Endothelial cell of umbilical vein (primary cell): ENCODE measurements at places on chromosomes 7 and 10. TPM values are rescaled to one million over a fixed set of nuclear protein-coding genes. Genes with fewer than 3 reads are reported as not detected.

- DNase-seq = no peak
Observed at GRCh38 chr10:116692225-116692624, 50.1 kb downstream of the HSPA12A start.

DNA sequence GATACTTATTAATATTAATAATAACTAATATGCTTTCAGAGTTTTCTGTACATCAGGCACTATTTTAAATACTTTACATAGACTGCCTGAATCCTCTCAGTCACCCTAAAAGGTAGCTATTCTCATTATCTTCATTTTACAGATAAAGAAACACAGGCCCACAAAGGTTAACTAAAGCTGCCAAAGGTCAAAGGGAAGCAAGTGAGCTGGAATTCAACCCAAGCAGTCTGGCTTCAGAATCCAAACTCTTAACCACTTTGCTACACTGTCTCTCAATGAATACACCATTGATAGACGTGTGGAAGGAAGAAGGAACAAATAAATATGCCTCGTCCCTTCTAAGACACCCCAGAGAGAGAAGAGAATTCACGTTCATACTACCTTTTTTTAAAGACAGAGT, 52.0 kb downstream of the GFRA1 start:
- no peak for DNase-seq

- DNase-seq = no peak
Observed at GRCh38 chr10:100020886-100021253, 11.1 kb upstream of the DNMBP start.

DNA sequence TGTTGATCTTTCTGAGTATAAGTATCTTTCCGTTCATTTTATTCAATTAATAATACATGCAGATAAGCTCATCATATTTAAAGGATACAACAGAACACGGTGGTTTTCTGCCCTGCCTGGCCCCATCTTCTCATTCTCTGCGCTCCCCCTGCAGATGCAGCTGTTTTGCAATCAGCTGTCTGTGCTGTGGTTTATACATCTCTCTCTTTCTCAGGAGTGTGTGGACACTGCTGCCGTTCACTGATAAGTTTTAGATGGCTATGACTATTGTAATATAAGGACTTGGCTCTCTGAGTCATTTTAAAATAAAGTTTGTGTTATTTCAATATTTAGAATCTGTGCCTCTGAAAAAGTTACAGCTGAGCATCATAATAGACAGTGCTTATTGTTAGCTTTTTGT, 54.5 kb downstream of the CUL1 start:
- DNase-seq = no peak

- peak; percentile 80 for DNase-seq
Observed at GRCh38 chr10:89414146-89414878, at the start of gene IFIT5. TSS of gene IFIT5 (plus strand) at chr10:89414568. CDS start at chr10:89414799, 231 bp downstream.

Gene GNGT1
- total RNA-seq = not detected in 2 replicates

GRCh38 chr7:36299223-36299774, 90.4 kb upstream of the ANLN start:
- DNase-seq = no peak

Gene HOGA1
- total RNA-seq = 0.46 and 0.91 TPM in 2 replicates

DNA sequence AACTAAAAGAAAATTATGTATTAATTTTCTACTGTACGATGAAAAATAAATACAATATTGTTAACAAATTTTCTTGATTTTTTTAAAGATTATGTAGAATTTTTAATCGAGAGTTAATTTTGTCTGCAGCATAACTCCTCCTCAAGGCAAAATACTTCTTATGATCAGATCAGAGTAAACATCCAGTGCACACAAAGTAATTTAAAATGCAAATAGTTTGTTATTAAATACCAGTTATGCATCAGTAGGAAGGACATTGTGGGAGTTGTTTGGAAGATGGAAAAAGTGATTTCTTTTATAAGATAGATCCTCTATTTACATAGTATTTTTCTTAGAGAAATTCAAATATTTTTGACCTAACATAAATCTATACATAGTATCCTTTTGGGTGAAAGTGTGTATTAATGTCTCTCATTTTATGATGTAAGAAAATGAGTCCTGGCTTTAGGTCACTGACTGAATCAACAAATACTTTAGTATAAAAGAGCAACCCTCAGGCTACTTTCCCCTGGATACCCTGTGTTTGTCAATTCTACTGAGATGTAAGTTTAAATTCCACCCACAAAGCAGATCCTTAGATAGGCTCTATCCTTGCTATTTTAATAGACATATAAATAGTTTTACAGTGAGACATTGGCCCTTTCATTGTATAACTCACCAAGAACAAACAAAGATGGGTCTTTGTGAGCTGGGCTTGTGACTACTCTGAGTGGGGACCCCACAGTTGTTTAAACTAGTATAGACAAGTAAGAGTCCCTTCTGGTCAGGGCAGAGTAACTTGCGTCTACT, 1133.7 kb downstream of the GATA3 start:
- no peak for DNase-seq

Gene OPALIN
- total RNA-seq = not detected in 2 replicates

Gene ZNF365
- total RNA-seq = 2.9 and 5.5 TPM in 2 replicates

- DNase-seq = no peak
Observed at GRCh38 chr10:95650232-95650631, 6.3 kb downstream of the ALDH18A1 start.

DNA sequence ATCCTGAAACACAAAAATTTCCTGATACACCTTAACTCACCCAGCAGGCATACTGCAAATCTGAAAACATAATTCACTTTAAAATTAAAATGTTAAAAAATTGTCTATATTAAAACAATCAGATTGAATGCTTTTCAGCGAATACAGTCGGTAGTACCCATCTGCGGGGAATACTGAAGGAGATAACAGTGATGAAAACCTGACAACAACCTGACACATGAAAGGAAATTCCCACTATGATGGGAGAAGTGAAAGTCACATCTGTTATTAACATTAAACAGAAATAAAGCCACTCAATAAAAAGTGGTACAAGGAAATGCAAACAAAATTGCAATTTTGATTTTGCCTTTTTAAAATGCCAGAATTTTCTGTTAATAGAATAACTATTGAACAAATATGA, 448.0 kb upstream of the SEMA3A start:
- DNase-seq = no peak

Gene PLEKHS1
- not detected in 2 replicates for total RNA-seq

- DNase-seq = no peak
Observed at GRCh38 chr7:136709876-136710275, 158.6 kb upstream of the CHRM2 start.

DNA sequence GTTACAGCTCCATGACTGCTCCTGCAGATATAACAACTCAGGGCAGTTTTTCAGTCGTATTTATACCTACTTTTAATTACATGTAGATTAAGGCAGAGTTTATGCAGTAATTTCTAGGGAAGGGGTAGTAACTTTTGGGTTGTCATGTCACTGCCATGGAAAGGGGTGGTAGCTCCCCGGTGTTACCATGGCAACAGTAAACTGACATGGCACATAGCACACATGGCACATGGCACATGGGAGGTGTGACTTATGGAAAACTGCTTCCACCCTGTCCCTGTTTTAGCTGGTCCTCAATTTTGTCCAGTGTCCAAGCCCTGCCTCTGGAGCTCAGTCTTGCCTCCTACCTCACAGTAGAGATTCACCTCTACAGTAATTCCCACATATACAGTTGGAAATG, 3.9 kb upstream of the TOMM7 start:
- DNase-seq = no peak

Gene MYO1G
- total RNA-seq = 0.11 and 0.12 TPM in 2 replicates

DNA sequence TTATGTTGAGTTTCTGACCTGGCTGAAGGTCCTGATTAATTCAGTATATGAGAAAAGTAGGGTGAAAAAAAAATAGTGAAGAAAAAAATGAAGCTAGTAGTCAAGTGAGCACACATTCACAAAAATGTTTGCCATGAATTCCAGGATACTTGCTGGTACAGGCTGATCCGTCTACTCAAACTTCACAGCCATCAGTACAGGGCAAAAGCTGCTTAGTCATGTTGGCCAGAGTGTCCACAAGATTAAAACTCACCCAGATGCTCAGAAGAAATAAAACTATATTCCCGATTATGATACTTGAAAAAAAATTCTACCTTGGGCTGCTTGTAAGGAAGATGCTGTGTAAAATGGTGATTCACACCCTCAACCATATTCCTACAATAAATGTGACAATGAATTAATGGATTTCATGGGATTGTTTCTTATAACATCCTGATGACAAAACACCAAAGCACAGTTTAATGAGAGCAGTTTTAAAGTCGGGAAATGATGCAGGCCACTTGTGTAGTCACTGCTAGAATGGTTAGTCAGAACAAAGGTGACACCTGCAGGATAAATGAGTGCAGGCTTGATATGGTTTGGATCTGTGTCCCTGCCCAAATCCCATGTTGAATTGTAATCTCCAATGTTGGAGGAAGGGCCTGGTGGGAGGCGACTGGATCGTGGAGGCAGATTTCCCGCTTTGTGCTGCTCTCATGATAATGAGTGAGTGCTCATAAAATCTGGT, 49.2 kb upstream of the ANKRD1 start:
- no peak for DNase-seq

- no peak for DNase-seq
Observed at GRCh38 chr7:118621810-118622360, 397.4 kb downstream of the ANKRD7 start.

DNA sequence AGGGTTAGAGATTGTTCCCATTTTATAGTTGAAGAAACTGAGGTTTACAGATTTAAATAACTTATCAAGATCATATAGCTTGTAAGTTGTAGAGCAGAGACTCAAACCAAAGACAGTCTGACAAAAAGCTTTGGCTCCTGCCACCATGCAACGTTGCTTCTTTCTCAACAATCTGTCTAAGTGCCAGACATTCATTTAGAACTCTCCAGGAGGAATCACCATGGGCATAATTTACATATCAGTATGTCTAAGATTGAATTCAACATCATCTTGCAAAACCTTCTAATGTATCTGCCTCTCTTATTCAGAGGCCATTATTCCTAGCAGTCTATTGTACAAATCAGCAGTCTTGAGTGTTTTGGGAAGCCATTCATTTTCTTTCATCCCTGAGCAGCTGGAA, 163.5 kb upstream of the PLXDC2 start:
- DNase-seq = no peak

Gene ADAMTS14
- total RNA-seq = not detected in 2 replicates

Gene SLC18A3
- total RNA-seq = not detected in 2 replicates

- DNase-seq = no peak
Observed at GRCh38 chr7:30327813-30328212, 43.4 kb downstream of the ZNRF2 start.

- DNase-seq = no peak
Observed at GRCh38 chr10:79249186-79250121, 97.8 kb upstream of the PPIF start.

Gene FBXO24
- 0.35 and 0.38 TPM in 2 replicates for total RNA-seq

- peak; percentile 42 for DNase-seq
Observed at GRCh38 chr7:711093-711921, 15.2 kb upstream of the DNAAF5 start.

GRCh38 chr7:151808400-151809145, 68.3 kb downstream of the PRKAG2 start:
- DNase-seq = no peak

- no peak for DNase-seq
Observed at GRCh38 chr10:29749150-29749549, 114.4 kb upstream of the SVIL start.

DNA sequence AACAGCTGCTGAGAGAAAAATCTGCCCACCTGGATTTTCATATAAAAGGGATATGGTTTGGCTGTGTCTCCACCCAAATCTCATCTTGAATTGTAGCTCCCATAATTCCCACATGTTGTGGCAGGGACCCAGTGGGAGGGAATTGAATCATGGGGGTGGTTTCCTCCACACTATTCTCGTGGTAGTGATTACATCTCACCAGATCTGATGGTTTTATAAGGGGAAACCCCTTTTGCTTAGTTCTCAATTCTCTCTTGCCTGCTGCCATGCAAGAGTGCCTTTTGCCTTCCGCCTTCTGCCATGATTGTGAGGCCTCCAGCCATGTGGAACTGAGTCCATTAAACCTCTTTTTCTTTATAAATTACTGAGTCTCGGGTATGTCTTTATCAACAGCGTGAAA, 20.8 kb upstream of the MKI67 start:
- DNase-seq = no peak

Gene SNCG
- total RNA-seq = 30.5 and 31.4 TPM in 2 replicates

GRCh38 chr7:5553298-5553877, 129.8 kb upstream of the TNRC18 start:
- DNase-seq = no peak

- no peak for DNase-seq
Observed at GRCh38 chr7:44729949-44730590, 18.6 kb upstream of the ZMIZ2 start.

Gene DBF4
- total RNA-seq = 35.8 and 39.7 TPM in 2 replicates

Gene LRRN3
- total RNA-seq = not detected in 2 replicates

- DNase-seq = no peak
Observed at GRCh38 chr10:43199684-43200537, 61.7 kb downstream of the CSGALNACT2 start.

DNA sequence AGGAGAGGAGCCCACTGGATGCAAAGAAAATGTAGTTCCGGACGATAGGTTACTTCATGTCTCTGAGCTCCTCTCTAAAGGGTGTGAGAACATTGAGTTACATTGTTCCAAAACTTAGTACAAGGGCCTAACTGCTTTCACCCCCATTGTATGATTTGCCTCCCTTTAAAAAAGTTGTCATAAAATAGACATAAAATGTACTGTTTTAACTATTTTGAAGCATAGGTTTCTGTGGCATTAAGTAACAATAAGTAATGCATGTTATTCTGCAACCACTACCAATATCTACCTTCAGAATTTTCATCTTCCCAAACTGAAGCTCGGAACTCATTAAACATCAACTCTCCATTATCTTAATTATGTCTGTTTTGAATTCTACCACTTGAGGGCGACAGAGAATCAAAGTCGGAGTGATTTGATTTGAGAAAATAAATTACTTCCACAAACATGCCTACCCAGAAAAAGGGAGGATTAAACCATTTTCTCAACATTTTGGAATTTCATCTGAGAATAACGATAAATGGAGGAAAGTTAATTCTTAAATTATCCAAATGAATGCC, 2.7 kb downstream of the IGFBP1 start:
- peak; percentile 62 for DNase-seq

- DNase-seq = no peak
Observed at GRCh38 chr7:77404641-77405040, 11.5 kb downstream of the GSAP start.

Gene DDX50
- total RNA-seq = 25.9 and 28.2 TPM in 2 replicates

DNA sequence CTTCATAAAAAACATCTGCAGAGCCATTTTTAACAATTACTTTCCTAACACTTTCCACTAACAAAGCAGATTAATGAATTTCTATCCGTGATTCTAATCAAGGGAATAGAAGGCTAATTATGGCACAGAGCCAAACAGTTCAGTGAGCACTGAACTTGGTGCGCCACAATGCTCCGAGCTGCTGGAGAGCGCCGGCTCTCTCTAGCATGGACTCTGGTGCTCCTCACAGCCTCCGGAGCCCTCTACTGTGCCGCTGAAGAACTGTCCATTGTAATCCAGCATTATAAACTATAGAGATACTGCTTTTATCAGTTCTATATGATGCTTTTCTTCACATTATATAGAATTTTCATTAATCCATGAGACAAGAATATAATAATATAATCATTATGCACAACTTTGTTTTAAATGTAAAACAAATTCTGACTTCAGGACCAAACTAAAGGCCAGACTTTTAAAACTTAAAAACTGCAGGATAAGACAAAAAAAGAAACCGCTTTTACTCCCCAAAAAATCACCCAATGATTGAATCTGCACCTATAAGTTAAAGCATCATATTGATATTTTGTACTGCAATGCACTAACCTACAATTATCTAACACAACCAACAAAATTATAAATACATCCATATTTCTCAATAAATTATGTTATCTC, 123.6 kb downstream of the RNF32 start:
- DNase-seq = peak; percentile 74

- no peak for DNase-seq
Observed at GRCh38 chr10:117254774-117255735, 14.1 kb downstream of the SLC18A2 start.
